ENCODE measurements at places on chromosomes 3 and 15. TPM values are rescaled to one million over a fixed set of nuclear protein-coding genes. Genes with fewer than 3 reads are reported as not detected.

GRCh38 chr15:39820050-39820602 is 37.5 kb upstream of the FSIP1 start:
- DNase-seq = no peak

- no peak for DNase-seq
These were observed 17.7 kb downstream of the POC1A start for GRCh38 chr3:52136513-52136912.

- no peak for DNase-seq
These were observed 17.8 kb upstream of the ERICH6 start for GRCh38 chr3:150721285-150722130.

- DNase-seq = no peak
These were observed 48.9 kb downstream of the ZBBX start for GRCh38 chr3:167330993-167331785.

DNA sequence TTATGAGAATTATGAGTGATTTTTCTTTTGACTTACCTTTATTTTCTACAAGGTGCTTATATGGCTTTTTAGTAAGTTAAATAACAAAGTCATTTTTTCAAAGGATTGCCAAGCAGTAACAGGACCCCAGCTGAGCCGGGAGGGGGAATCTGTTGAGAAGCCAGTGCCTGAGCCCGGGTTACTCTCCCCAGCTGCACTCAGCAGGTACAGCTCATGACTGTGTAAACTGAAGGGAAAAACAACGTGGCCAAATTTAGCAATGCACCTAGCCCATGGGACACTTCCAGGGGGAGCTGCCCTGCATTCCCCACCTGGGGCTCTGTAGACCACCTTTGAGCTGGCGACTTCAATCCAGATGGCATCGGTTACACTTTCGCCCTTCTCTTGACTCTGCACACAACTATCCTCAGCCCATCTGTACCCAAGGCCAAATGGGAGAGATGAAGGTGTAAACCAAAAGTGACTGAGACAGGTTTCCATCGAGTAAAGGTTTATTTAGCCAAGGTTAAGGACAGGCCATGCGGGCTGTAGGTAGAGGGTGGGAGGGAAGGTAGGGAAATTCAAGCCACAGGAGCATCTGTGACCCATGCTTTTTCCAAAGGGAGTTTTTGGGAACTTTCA is 18.2 kb upstream of the HCN4 start:
- no peak for DNase-seq

DNA sequence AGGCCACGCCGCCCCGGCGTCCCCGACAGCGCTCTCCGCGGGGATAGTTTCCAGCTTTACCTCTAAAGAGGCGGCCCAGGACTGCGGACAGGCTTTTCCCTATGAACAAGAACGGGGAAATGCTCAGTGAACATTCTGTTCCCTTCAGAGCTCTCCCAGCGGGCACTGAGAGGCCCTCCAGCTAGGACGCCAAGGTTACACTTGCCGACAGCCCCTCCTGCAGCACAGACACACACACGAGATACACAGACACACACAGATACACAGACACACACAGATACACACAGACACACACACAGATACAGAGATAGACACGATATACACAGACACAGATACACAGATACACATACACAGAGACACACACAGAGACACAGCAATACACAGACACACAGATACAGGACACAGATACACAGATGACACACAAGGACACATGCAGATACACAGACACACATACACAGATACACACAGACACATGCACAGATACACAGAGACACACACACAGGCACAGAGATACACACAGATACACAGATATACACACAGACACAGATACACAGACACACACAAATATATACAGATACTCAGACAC is 533 bp upstream of the OCA2 start:
- no peak for DNase-seq

DNA sequence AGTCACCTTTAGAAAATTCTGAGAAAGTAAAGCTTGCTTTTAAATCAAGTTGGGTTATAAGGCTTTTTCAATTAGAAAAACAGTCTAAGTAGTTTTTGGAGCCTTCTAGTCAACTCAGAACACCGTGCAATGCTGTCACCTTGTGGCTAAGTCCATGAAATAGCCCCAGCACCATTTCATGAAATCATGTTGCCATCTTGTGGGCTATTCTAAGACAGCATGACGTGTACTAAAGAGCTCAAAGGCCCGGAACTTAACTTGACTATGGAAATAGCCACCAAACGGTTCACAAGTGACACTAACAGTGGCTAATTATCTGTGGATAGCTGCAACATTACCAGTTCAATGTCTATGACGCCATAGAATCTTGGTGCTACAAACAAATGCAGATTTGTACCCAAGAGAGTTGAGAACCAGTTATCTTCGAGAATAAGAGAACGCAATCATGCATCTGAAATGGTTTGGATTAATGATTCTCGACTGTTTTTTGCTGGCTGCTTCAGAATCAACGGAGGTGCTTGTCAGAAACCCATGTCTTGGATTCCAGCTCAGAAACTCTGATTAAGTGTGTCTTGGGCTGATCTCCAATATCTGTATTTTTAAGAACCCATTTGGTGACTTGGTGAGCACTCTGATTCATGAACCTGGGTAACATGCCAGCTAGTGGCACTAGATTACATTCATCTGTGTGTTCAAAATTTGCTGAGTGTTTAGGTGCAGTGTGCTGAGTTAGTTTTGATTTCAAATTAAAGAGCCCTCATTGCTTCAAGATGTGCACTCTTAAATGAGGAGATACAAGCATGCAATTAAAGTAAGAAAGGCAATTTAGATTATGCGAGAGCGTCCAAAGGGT is 111.2 kb upstream of the MCTP2 start:
- DNase-seq = peak; percentile 75

DNA sequence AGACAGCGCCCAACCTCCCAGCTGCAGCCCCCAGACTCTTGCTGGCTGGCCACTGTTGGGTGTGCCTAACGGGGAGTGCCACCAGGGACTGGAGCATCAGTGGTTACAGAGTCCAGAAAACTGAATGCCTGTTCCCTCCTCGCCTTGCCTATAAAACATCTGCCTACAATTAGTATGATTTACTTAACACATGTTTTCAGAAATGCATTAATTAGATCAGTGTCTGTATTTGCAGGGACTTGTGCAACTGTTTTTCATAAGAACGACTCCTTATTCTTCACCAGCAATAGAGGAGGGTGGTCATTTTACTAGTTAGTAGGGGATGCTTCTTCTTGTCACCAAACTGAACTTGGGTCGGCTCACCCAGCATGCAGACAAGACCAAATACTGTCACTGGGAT is 248.7 kb downstream of the GABRG3 start:
- DNase-seq = no peak

Gene RFX7
- 35.1 TPM for total RNA-seq

Gene C2CD4B
- total RNA-seq = not detected

Gene TTC23
- total RNA-seq = 0.65 TPM

Measured in activated CD8-positive, alpha-beta T cell treated with anti-CD3 and anti-CD28 coated beads, Interleukin-2, amount 10 ng/mL, durations not matched to agents 7 days and 5 days (primary cell).